ENCODE measurements at places on chromosomes 5 and 9.

DNA sequence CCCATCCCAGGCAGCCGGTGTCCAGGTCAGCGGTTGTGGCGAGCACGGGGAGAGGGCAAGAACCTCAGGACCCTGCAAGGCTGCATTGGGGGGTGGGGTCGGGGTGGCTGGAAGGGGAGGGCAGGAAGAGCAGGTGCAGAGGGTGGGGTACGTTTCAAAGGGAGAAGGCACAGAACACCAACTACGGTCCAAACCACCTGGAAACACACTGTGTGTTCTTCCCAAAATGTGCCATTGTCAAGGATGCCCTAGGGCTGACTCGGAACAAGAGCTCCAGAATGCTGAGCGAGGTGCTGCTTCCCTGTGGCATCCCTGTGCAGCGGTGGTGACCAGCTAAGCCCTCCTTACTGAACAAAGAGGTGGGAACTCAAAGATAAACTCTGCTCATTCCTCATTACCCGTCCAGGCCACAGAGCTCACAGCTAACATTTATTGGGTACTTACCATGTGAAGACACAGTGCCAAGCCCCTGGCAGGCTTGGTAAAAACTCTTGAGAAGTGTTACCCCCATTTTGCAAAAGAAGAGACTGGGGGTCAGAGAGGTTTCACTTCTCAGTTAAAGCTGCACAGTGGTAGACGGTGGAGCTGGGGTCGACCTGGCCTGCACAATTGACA, 153.8 kb downstream of the COL23A1 start:
- no peak for DNase-seq

- no peak for DNase-seq
These were observed 3.3 kb downstream of the LARP1 start for GRCh38 chr5:154758493-154758892.

DNA sequence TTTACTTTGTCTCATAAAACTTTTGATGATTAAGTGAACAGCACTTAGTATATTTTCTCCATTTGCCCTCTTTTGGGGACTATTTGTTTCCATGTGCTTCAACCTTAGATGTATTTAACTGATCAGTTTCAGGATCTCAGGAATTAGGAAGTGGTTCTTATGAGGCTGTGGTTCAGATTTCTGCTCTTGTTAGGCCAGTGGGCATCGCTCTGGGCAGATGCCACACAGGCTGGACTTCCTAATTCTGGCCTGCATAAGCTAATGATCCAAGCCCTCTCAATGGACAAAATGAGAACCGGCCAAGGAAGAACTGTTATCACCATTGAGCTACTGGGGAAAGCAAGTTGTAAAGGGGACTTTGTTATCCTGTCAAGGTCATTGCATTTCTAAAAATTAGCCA, 6.9 kb downstream of the ARHGAP26 start:
- no peak for DNase-seq

DNA sequence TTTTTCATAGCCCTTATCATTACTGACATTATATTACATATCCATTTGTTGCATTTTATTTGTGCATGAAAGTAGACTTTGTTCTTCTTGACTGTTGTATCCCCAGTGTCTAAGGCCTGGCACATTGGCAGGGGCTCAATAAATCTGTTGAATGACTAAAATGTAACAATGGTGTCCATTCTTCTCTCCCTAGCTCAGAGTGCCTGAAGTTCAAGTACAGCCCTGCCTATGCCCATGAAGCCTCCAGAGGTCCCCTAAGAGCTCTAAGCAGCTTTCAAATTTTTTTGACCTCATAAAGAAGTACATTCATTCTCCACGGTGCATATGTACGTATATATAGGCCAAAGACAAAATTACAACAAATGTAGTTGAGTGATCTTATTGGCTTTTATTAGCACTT, 4.2 kb upstream of the BSPRY start:
- DNase-seq, result no peak

DNA sequence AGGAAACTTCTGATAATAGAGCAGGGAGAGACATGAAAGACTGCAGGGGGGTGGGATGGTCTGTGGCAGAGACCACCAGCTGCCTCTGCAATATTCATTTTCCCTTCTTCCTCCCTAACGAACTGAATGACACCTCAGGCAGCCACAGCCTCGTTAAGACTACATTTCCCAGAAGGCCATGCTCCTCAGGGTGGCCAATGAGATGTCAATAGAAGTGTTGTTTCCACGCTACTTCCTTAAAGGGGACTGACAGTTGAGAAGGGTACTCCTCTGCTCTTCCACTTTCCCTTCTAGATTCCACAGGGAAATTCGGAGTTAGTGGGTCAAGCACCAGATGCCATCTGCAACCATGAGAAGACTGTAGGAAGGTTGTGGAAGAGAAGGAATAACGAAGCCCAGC, 52.0 kb upstream of the DAPK1 start:
- DNase-seq, result peak; percentile 61

DNA sequence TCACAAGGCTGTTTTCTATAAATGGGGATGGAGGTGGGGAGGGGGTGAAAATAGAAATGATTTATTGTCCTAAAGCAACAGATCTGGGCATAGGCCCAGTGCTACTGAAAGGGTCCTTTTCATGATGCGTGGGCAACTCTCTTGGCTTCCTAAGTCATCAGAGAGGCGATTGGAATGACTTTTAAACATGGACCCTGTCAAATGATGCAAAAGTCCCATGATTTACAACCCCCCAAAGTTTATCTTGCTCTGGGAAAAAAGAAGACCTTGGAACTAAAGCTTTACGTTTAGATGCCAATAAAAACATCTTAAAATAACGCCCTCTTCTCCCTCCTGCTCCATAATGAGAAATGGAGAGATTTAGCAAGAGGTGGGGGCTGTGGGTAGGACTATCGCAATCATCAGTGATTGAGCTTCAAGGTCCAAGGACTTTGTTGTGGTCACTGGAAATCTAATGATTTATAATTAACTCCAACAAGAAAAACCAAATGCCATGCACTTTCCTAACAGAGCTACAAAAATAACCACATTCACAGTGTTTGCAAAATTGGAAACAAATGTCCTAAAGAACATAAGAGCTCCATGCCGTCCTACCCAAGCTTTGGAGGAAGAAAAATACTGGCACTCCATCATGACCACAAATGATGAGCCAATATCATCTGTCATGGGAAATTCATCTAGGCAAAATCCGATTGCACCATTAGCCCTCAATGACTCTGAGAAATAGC, 167.5 kb upstream of the CLINT1 start:
- no peak for DNase-seq

GRCh38 chr5:8013948-8014710, 145.2 kb downstream of the MTRR start:
- DNase-seq, result no peak

DNA sequence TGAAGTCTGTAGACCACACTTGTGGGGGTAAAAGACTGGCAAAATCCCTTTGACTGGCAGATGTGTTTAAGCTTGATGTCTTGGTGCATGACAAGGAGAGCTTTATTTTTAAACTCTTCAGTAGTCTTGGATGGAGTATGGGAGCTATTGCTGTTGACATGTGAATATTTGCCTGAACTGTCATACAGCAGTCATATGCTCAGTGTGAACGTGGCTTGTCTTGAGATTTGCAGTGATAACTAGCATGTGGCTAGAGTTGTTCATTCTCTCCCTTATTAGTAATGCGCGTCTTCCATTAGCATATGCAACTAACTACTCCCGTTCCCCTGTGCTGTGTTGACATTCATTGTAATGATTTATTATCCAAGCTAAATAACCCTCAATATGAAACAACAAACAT, 523.6 kb upstream of the WWC1 start:
- no peak for DNase-seq

GRCh38 chr9:72441848-72442607, 77.0 kb upstream of the ZFAND5 start:
- no peak for DNase-seq

DNA sequence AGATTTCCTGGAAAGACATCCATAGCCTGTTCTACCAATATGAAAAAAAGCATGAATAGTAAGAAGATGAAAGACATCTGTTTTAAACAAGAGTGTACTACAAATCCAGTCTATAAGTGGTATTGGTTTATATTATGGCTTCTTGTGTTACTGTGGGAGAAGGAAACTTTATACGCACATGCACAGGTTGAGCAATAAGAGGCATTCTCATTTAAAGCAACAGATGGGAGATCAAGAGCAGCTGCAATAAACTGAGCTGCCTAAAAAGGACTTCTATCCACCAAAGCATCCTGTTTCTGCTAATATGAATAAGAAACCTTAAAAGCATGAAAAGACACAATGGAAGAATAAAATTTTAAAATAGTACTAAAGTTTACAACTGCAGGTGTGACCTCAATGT, 8.6 kb upstream of the PCDHB1 start:
- no peak for DNase-seq

- no peak for DNase-seq
These were observed 2.2 kb upstream of the DPH7 start for GRCh38 chr9:137580954-137581322.

DNA sequence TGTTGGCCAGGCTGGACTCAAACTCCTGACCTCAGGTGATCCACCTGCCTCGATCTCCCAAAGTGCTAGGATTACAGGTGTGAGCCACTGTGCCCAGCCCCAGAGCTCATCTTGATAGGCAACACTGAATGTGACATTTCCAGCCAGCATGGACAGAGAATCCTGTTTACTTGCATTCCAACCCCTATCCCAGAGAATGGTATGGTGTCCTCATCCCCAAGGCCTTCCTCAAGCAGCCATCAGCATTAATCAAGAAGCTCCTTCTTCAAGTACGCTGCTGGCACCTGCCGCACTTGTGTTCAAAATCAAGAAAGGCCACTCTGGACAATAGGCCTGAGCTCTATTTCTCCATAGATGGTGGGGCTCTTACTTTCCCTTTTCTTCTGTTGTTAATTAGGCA, 40.2 kb downstream of the STARD4 start:
- DNase-seq, result no peak

DNA sequence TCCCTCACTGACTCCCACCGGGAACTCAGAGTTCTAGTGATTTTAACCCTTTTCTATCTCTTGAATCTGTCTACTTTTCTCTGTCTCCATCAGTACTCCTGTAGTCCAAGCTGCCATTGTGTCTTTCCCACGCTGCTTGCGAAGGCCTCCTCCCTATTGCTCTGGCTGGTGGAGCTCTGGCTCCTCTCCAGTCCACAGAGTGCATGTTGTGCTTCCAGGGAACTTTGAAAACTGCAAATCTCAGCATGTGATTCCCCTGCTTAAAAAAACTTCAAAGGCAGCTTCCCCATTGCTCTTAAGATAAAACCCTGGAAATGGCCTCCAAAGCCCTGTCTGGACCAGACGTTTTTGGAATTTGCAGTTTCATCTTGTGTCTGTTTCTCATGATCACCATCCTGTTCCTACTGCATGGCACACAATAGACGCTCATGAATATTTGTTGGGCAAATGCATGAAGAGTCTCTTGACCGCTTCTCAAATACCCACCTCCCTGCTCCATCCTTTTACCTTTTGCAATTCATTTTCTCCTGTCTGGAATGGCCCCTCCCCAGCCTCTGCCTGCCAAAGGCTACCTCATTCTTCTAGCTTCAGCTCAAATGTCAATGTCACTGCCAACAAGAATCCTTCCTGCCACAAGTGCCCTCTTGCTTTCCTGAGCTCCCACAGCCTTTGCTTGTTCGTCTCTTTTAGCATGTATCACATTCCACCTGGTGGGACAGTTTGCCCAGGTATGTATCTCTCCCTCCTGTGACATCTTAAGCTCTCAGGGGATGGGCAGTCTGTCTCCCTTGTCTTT, 293.2 kb downstream of the ARHGAP26 start:
- no peak for DNase-seq

DNA sequence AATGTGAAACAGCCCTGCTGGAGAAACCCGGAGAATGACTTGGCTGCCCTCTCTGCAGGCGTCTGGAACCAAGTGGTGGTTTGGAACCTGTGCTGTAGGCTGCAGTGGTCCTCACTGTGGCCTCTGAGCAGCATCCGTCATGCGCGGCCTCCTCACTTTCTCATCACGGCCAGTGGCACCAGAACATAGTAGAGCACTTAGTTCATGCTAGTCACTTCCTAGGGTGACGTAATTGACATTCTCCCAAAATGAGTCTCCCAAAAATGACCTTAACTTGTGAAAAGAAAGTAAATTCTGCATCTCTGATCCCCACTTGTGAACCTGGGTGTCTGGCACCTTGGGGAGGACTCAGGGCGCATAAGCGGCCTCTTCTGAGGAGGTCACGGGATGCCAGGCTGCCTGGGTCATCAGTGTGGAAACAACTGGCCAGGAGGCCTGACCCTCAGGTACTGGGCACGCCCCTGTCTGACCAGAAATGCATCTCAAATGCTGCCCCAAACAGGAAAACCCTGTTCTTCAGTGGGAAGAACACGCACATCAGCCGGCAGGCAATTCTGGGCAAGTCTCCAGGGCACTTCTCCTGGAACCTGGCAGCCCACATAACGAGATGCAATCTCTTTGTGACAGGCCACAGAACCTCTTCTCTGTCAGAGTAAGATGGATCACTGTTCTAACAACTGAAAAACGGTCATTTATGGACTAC, 36.6 kb upstream of the SPTLC1 start:
- no peak for DNase-seq

DNA sequence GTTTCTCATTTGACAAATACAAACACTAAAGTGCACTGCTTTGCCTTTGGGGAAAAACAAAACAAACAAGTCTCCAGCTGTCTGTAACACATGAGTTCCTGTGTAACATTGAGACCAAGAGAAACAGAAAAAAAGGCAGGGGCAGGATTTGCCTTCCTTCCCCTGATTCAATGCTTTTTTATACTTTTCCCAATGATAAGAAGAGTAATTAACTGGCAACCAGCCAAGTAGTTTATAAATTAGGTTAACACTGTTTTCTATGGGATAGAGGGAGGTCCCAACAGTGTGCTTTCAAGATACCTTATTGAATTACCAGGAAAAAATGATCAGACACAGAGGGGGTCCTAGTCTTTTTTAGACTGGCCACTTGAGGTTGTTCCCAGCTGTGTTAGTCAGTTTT, 346.8 kb downstream of the TRIM36 start:
- DNase-seq, result no peak

- no peak for DNase-seq
These were observed 123.5 kb downstream of the TARS1 start for GRCh38 chr5:33563983-33564908.

DNA sequence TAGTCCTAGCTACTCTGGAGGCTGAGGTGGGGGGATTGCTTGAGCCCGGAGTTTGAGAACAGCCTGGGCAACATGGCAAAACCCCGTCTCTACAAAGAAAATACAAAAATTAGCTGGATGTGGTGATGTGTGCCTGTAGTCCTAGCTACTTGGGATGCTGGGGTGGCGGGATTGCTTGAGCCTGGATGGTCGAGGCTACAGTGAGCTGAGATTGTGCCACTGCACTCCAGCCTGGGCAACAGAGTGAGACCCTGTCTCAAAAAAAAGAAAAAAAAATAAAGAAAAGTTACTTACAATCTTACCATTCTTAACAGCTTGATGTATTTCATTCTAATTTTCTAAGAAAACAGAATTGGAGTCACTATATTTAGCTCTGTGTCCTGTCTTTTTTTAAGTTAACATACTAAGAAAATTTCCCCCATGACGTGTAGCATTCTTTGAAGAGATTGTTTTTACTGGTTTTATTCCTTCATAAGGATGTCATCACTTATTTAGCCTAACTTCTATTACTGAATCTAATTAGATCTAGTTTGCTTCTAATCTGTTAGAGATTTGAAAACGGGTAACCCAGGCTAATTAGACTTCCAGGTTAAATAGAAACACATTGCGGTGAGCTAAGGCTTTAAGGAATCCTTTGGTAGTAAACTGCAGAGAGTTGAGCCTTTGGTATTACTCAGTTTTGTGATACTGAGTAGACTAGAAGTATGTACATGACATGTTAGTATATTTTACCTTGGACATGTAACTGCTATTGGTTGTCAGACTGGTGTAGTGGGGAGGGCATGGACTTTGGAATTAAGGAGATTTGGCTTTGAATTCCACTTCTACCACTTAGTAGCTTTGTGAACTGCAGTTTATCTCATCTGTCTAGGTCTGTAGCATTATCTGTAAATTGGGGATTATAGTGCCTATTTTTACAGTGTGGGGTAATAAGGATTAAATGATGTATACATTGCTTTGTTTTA, 24.0 kb downstream of the HSPA4 start:
- no peak for DNase-seq

Measured in retina (tissue), 1 donor.